Stimulated activated CD4-positive, alpha-beta T cell treated with anti-CD3 and anti-CD28 coated beads, Interleukin-1b, Interleukin-23, amount 100 ng/mL, for 1 hour (primary cell): ENCODE measurements at places on chromosomes 6 and 20.

DNA sequence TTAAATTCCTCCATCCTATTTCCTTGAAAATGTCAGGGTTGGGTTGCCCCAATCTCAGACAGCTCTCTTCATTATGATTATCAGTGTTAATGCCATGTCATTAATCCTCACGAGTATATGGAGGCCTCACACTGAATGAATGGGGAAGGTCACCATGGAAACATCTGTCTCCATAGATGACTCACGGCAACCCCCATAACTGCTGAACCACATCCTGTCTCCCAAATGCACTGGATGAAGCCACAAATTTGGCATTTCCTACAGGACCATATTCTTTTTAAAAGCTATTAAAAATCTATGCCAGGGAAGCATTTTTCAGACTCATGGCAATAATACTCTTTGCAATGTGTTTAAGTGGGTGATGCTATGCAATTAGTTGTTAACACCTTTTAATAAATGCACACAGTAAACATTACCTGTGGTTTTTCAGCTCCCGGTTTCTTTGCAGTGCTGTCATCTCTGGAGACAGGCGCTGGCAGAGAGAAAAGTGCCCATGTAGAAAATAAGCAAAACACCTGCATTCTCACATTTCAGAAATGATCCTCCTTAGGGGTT is 80.1 kb upstream of the PTPRK start:
- DNase-seq = no peak

DNA sequence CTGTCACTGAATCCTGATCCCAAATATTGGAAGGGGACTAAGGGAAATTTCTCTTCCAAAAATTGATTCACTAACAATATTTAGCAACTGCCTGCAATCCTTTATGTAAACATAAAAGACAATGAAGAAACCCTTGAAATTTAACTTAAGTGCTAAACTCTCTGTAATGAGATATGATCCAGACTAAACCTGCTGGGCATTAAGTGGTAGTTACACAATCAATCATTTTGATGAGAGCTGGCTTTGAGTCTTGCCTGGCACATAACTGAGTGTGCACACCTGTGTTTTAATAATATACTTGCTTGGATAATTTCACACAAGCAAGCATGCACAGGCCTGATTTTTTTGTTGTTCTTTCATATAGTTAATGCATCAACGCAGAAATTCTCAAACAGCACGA is 9.8 kb upstream of the ZFP64 start:
- no peak for DNase-seq

GRCh38 chr20:32007787-32008616 is 2.2 kb upstream of the CCM2L start:
- no peak for DNase-seq

DNA sequence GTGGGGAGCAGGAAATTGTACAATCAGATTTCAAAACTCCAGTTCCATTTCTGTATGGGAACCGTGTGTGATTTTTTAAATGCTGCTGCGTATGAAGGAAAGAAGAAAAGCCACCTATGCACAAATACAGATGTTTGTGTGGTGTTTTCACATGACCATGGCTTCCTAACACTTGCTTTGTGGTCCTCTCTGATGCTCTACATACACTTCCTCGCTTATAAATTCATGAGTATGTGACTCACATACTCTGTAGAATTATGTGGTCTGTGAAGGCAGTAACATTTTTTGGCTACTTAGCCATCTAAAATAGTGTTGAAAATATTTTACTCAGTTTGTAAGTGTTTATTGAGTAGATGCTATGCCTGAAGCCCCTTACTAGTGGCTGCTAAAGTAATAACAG is 119.8 kb upstream of the PDE10A start:
- no peak for DNase-seq

DNA sequence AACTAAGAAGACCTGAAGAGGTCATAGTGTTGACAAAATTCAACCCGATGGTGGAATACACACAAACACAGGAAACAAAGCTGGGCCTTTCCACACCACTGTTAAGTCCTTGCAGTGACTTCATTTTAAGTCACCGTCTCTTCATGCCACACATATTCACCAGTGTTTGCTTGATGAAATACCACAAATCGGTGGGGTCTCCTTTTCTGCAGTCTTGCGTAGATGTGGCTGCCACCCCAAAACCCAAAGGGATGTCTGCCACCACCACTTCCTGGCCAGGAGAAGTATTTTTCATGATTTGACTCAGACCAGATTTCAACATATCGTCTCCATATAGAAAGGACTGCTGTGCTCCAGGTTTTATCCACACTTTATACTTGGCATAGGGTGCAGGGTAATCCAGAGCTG is 11.0 kb upstream of the COL10A1 start:
- no peak for DNase-seq

- no peak for DNase-seq
Observed at GRCh38 chr20:38673261-38673660, 51.0 kb upstream of the SLC32A1 start.

- DNase-seq = no peak
Observed at GRCh38 chr20:18837718-18838117, 24.1 kb downstream of the SCP2D1 start.

GRCh38 chr6:52249078-52249477 is 4.8 kb upstream of the IL17F start:
- DNase-seq = no peak

DNA sequence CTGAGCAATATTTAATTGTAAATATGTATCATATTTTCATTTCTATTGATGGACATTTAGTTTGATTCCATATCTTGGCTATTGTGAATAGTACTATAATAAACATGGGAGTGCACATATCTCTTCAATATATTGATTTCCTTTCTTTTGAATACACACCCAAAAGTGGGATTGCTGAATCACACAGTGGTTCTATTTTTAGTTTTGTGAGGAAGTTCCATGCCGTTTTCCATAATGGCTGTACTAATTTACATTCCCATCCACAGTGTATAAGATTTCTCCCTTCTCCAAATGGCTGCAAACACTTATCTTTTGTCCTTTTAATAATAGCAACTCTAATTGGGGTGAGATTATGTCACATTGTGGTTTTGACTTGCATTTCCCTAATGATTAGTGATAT is 86.7 kb upstream of the RAB32 start:
- no peak for DNase-seq

DNA sequence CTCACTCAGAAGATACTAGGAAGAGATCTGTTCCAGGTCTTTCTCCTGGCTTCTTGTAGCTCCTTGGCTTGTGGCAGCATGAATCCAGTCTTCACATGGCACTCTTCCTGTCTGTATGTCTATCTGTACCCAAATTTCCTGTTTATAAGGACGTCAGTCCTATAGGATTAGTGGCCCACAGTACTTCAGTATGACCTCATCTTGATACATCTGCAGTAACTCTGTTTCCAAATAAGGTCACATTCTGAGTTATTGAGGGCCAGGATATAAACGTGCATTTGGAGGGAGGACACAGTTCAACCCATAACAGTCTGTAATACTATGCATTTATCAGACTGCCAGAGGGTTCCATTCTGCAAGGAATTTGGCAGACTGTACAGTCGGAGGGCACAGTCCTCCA is 57.6 kb upstream of the DYNLRB1 start:
- DNase-seq = no peak

DNA sequence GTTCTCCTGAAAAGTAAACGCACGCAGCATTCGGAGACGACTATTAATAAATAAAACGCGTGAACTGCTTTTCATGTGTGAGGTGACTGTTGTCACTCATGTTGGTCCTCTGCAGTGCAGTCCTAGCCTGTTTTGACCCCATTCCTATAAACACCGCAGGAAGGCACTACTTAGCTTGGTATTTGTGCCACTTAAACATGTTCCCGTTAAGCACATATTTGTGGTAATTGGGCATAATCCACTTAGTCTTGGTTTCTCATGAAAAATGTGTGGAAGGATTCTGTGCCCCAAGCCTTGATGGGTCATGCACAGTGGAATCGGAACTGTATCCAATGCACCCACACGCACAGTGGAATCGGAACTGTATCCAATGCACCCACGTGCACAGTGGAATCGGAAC is 313.9 kb downstream of the THBS2 start:
- no peak for DNase-seq

DNA sequence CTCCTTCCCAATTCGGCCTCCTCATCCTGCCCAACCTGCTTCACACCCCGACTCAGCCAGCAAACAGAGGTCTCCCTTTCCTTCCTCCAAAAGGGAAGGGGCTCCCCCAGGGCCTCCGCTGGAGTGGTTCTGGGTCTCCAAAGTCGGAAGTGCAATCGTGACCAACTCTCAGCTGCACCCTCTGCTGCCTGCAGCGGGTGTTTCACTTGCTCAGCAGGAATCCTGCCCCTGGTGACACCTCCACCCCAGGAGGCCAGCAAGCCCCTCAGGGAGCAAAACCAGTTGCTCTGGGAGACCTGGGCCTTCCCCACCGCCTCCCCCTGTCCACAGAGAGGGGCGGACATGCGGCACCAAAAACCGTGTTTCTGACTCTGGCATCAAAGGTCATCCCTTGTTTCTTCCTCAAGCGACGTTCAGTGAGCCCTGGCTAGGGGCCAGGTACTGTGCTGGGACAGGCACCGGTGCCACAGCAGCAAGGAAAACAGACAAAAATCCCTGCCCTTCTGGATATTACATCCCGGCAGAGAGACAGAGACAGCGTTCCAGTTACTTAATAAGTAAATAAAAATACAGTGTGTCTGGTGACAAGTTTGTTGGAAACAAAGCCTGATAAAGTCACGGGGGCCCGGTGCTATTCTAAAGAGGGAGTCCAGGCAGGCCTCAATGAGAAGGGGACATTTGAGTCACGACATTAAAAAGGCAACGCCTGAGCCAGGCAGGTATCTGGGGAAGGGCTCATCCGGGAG is 219.0 kb downstream of the BMP7 start:
- no peak for DNase-seq

GRCh38 chr6:1287103-1287591 is 24.8 kb upstream of the FOXQ1 start:
- DNase-seq = no peak

DNA sequence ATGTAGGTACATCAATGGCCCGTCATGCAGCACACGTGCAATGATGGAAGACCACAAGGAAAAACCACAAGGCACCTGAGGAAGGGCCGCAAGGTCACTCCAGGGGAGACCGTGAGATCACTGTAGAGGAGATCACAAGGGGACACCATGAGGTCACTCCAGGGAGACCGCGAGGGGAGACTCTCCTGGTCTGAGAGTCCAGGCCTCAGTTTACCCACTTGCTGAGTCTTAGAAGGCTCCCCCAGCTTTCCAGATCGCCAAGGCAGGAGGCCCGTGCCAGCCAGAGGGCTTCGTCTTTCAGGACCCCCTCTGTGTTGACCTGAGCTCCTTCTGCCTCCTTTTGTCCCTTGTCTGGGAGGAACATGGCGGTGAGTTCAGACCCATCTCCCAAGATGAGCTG is 232.2 kb downstream of the ERMARD start:
- DNase-seq = no peak

GRCh38 chr6:157762636-157763035 is 60.4 kb upstream of the SNX9 start:
- no peak for DNase-seq

- DNase-seq = no peak
Observed at GRCh38 chr20:3843490-3843889, 3.1 kb upstream of the MAVS start.

DNA sequence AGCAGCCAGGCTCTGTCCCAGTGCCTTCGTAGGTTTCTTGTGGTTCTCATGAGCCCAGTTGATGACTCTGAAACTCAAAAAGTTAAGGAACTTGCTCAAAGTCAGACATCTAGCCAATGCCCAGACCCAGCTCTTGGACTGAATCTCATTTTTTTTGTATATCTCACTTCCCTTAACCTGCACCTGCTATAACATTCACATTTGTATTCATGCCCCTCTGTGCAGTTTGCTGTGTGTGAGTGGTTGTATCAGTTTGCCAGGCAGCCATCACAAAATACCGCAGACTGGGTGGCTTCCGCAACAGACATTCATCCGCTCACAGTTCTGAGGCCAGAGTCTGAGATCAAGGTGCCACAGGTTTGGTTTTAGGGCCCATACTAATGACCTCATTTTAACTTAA is 49.9 kb downstream of the IPCEF1 start:
- no peak for DNase-seq
